HCEC 1CT (cell line): ENCODE measurements at places on chromosomes 12 and 14.

- DNase-seq = peak; percentile 29
Observed at GRCh38 chr12:78562368-78563205, 302.0 kb upstream of the SYT1 start.

DNA sequence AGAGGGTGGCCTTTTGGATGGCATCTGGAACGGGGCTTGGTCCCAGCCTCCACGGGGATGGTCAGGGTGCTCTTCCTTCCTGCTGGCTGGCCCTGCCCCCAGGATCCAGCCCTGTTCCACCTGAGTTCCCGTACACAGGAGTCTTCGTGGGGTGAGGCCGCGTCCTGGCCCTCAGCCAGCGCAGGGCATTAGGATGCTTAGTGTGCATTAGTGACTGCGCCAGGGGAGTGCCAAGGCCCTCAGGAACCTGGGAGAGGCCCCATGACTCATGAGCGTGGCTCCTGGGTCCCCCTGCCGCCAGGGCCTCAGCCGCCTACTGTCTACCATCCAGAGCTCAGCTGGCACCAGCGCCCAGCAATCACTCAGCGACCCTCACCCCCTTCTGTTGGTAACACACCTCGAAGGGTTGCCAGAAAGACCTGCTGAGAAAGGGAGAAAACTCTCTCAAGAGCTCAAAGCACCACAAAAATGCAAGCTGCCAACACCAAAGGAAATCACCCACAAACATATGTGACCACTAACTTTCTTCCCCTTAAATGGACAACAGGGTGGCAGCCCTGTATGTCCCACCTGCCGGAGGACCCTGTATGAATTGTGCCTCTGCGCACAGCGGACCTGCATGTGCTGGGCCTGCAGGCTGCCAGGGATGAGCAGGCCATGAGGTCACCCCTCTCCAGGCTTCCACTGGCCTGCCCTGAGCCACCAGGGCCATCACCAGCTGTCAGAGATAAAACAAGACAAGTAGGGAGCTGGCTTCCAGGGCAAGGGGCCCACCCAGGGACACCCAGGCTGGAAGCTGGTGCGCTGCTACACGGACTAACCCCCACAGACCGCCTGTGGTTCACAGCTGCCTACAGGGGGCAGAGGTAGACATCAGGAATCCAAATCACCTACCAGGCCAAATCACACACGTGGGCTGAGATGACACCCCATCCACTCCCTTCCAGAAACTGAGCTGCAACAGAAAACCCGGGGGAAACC lies 28.7 kb downstream of the CCDC85C start:
- no peak for DNase-seq

DNA sequence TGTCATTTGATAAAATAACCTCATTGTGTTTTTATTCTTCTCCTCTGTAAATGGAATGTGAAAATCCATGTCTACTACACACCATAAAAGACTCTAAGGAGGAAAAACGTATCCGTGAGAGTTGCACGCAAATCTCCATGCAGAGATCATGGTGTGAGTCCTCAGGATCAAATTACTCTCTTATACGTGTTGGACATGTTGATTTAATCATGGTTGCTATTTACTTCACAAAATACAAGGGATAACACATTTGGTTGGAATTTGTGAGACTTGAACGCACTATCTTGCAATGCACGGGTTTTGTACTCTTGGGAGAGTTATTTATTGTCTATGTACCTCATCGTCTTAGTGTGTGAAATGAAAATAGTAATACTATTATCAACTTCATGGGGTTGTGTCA lies 128.0 kb upstream of the RASSF8 start:
- no peak for DNase-seq

- DNase-seq = no peak
Observed at GRCh38 chr14:22494486-22495135, 94.4 kb downstream of the DAD1 start.

DNA sequence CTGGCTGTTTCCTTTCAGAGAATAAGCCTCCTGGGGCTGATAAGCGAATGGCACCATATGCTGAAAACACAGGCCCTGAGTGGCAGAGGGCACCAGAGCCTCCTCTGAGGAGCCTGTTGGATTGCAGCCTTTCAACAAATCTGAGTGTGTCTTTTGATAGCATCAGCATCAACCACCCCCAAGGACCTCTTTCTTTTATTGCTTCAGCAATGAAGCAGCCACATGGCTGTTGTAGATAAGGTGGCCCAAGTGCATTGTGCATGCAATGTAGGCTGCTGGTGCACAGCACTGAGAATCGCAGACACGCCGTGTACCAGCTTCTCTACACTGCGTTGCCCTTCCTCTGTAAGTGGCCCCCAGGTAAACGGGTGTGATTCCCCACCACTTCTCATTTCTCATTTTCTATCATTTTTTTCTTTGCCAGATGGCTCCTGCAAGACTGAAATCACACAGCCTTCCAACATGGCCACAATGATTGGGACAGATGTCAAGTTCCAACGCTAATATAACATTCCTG lies 191.7 kb downstream of the DAD1 start:
- DNase-seq = no peak

DNA sequence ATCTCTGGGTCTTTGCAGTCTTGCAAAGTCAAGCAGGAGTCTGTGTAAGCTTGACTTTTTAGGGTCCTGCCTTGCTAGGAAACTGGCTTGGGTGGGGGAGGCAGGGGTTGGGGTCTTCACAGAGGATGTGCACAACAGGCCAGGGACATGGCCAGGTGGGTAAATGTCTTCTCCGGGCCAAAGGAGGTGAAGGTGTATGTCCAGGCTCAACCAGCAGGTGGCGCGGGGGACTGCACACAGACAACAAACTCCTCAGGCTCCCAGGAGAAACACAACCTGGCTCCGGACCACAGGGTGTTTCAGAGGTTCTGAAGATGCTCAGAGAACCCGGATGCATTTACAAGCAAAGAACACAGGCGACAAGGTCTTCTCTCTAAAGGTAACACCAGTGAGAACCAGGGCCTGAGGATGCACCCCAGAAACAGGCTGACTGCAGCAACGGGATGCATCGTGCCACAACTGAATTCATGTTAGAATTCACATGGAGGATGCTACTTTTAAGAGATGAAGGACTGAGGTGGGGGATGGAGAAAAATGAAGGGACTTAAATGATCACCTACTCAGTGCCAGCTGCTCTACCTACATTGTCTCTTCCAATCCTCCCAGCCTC lies 56.0 kb downstream of the PLEKHG3 start:
- DNase-seq = peak; percentile 22

DNA sequence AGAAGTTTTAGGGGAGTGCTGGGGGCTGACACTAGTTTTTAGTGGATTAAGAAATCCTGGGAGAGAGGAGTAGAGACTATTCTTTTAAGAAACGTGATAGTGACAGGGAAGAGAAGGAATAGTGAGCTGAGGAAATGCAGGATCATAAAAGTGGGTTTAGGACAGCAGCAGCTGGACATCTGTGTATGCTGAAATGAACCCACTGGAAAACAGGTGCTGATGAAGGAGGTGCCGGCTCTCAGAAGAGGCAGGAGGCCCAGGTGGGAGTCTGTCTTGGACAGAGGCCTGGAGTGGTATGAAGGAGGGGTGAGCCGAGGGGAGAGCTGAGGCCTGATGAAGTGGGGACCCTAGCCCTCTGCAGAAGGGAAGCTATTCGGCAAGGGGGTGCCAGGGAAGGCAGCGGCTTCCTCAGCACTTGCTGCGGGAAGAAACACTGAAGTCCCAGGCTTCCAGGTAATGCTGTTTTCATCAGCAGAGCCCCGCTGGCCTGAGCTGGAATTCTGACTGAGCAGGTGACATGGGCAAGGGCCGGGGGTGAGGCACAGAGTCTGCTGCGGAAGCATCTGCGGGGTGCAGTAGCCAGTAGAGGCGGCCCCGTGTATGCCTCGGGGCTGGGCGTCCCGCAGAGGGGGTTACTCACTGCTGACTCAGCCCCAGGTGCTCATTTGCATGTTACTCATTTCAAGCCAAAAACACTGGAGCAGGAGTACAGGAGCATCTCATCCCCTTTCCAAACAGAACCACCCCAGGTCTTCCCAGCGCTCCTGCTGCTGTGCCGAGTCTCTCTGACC lies 89.7 kb downstream of the TMCC3 start:
- DNase-seq = peak; percentile 63

DNA sequence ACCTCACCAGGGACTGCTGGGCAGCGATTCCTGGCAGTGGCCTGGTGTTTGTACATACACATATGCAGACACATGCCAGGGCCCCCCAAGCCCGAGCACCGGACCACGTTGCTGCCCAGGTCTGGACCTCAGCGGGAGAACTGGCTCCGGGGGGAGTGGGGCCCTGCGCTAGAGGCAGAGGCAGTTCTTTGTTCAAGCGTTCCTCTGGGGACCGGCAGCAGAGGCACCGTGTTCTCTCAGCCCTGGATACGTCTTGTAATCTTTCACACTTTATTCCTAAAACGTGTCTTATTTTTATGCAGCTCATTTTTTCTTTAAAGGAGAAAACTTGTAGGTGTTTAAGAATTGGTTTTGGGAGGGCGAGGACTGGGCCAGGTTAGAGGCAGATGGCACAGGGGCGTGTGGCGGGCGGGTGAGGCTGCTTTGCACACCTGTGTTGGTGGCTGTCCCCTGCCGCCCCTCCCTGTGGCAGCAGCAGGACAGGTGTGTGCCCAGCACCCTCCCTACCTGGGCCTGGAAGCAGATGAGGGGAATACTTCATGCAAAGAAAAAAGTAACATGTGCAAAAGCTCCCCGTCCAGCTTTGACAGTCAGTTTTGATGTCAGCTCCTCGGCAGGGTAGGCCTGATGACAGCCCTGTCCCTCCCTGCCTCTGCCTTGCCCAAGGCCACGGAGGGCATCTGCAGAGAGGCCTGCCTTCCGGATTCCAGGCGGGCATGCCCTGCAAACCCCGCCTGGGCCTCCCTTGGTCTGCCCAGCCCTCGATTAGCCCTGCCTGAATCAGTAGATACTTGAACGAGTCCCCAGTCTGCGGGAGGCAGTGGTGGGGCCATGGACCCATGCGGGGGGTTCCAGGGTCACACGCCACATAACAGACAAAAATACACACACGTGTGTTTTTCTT lies 7.0 kb upstream of the PUS1 start:
- DNase-seq = no peak

DNA sequence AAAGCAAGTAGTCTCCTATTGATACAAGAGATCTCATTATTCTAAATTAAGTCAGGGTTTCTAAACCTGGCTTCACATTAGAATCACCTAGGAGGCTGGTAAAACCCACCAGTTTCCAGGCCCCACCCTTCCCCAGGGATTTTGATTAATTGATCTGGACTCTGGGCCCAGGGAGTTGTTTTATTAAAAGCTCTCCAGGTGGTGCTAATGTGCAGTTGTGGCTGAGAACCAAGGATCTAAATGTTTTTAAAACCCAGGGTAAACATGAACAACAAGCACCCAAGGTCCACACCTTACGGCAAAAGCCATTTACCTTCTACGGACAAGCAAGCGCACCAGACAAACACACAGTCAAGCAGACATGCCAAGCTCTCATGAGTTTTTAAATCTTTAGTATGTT lies 73.9 kb downstream of the SLC2A13 start:
- DNase-seq = no peak

DNA sequence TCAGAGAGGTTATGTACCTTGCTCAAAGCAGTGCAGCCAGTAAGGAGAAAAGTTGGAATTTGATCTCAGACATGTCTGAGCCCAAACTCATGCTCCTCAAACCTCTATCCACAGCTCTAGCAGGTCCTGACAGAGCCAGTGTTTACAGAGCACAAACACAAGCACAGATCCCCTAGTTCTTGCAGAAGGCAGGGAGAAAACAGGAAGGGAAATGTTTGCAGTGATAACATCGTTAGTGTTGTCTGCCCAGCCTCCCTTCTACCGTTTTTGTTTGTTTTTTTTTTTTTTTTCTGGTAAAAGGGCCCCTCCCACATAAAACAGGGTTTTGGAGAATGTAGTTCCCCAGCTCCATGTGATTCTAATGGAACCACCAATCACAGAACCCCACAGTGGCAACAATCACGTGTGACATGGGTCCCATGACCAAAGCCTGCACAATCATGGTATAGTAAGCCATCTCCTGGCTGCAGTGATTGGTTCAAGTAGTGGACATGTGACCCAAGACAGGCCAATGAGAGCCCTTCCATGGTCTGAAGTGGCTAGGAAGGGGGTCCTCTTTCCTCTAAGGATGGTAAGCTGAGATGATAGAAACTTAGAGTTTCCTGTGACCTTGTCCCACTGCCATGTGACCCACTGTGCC lies 513.4 kb downstream of the MED13L start:
- DNase-seq = no peak

GRCh38 chr12:99810718-99811593 lies 163.4 kb downstream of the GARIN6 start:
- peak; percentile 22 for DNase-seq
